Nephron progenitor cell (in vitro differentiated cells): ENCODE measurements at places on chromosomes 4 and X.

DNA sequence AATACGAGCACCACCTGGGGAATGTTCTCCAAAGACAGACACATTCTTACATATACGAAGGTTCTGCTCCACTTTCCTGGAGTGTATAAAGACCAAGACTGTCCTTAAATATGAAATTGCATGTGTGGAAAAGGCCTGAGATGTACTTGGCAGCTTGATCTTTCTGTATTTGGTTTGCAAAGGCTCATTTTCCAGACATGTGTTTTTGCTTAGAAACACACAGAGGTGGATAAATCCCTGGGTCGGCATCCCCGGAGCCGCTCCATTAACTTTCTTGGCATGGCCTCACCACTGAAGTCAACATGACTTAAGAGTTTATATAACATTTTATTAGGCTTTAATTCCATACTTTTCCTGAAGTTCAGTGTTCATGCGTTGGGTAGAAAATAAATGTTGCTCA lies 239.4 kb downstream of the LDB2 start:
- no peak for DNase-seq

- no peak for DNase-seq
These were observed 179.6 kb upstream of the RBPJ start for GRCh38 chr4:26141051-26141721.

GRCh38 chrX:9447906-9448305 lies 17.0 kb upstream of the TBL1X start:
- DNase-seq = no peak

DNA sequence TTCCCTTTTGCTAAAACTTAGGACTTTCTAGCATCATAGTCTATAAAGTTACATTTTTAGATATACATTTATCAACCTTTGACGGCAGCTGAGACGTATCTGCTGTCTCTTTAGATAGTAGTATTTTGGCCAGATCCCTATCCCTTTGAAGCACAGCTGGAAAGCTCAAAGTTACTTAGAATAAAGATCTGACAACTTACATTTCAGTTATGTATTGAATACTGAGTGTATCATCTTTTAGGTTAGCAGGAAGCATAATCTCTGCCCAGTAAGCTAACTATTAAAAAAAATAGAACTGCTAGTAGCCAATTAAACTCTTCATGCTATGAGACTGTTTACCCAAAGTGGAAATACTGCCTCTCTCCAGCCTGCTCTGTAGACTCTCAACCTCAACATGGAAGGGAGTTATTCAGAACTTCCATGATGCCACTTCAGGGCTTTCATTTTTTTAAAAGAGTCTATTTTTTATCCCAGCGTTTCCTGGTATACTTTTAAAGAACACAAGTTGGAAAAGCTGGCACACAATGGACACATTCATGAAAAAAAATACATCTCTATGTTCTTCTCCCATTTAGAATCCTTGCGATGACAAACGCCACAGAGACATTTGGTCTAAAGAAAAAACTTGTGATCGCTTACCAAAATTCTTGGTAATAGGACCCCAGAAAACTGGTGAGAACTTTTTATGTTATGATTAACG lies 126.3 kb downstream of the PRSS12 start:
- no peak for DNase-seq

GRCh38 chr4:132266374-132266773 lies 882.7 kb upstream of the PCDH10 start:
- DNase-seq = no peak

GRCh38 chr4:38166768-38167167 lies 206.6 kb downstream of the PTTG2 start:
- DNase-seq = no peak

GRCh38 chr4:109303140-109303496 lies 660 bp upstream of the COL25A1 start:
- no peak for DNase-seq

DNA sequence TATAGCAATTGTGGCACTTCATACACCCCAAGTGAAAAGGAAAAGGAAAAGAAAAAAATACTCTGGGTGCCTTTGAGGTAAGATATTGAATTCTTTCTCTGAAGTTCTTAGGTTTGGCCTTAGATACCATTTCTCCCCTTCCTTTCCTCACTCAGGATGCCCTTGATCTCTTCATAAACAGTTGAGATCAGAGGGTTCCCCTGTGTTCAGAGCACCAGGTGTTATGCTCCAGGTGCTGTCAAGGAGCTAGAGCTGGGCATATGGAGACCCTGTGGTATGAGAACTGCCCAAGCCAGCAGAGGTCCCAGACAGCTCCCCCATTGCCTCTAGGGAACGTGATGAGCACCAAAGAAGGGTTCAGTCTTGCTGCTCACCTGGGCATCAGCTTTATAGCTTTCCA lies 17.1 kb upstream of the CD40LG start:
- DNase-seq = no peak

GRCh38 chr4:144647590-144647989 lies 1.6 kb downstream of the HHIP start:
- no peak for DNase-seq

GRCh38 chr4:107216379-107216778 lies 180.3 kb upstream of the DKK2 start:
- DNase-seq = no peak

GRCh38 chr4:158428242-158428641 lies 93.4 kb upstream of the RXFP1 start:
- DNase-seq = no peak

- no peak for DNase-seq
These were observed 142.6 kb downstream of the EGF start for GRCh38 chr4:110055158-110055768.

DNA sequence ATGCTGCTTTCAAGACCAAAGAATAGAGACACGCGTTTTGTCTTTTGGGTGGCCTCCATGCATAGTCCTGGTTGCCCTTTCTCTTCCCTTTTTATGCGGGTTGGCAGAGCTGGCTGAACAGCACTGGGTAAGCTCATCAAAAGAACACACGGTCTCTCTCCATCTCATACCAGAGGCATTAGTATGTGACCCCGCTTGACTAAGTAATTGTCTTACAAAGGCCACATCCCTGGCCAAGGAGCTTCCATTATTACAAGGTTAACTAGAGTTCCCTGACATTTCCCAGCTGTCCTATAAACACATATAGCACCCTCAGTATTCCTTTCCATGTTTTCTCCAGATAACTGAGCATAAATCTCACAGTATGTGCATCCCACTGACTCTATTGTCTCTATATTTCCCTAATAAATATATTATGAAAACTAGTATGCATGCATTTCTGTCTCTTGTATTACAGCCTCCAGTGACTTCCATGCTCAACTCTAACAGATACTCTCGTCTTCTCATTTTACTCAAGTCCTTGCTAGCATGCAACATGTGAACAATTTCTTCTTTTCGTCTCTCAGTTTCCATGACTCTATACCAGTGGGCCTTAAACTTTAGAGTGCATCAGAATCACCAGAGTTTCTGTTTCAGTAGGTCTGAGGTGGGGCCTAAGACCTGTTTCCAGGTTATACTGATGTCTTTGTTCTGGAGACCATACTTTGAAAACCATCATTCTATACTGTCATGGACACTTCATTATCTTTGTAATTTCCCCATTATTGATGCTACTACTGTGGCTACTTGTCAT lies 247.7 kb upstream of the ARSJ start:
- DNase-seq = no peak

- no peak for DNase-seq
These were observed 48.0 kb downstream of the SEC24D start for GRCh38 chr4:118787844-118788380.

- no peak for DNase-seq
These were observed 118.8 kb upstream of the PCDH18 start for GRCh38 chr4:137651128-137651527.

DNA sequence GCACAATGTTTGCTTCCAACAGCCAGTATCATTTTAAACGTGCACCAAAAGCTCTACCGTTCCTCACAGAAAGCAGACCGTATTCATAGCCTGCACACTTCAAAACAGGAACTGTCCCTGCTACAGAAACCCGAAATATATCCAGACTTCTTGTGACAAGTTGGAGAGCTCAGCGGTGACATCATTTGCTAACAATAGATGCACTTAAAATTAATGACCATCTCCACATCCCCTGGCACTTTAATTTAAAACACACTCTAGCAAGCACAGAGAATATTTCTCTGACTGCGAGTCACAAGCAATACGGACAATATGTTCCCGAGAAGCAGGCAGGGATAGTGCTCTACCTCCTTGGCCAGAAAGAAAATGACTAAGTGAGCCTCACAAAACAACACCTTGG lies 2.5 kb downstream of the NYX start:
- DNase-seq = no peak

DNA sequence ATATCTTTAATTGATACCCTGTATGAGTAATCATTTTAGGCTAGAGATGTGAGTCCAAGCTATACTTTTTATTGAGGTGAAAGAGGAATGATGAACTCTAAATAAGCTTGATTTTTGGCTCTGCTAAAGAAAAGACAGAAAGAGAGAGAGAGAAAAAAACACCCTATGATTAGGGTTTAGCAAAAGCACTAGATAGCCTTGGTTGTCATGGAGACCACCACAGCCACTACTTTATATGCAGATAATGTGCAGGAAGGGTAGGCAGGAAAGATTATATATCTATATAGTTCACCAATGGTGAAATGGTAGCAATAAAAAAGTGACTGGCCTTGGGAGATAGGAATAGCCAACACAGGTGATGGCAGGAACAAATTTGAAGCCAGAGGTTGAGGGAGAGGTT lies 69.9 kb upstream of the CAMK2D start:
- DNase-seq = no peak

- no peak for DNase-seq
These were observed 14.4 kb downstream of the STK26 start for GRCh38 chrX:132037479-132037993.

- no peak for DNase-seq
These were observed 51.3 kb downstream of the DTHD1 start for GRCh38 chr4:36332782-36333131.

DNA sequence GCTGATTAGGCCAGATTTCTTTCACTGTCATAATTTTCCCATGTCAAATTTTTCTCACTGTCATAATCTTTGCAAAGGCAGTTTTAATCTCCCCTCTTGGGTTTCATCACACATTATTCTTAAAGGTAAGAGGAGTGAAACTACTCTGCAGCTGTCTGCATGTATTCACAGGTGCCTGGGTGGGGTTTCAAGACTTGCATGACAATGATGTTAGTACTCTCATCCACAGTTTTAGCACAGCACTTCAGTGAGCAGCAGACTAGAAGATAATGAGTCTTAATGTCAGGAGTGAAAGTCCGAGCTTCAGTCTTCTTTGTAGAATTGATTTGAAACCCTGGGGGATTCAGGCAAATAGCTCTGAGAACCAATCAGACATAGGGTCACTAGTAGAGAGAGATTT lies 182.5 kb upstream of the GALNT7 start:
- no peak for DNase-seq

GRCh38 chrX:154809939-154810665 lies 4.8 kb upstream of the MPP1 start:
- no peak for DNase-seq

DNA sequence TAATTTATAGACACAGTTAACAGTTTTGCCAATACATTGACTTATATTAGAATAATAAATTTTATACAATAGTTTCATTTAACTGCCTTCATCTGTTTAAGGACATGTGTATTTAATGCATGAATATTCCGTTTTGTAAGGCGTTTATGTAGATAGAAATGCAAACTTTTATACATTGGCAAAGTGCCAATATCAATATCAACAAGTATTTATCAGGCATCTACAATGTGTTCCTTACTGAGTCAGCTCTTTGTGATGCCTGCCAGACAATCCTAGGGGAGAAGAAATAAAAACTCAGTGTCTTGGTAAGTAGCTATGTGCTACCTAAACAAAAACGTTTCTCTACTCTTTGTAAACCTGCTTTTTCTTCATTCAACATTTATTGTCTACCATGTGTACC lies 1142.2 kb downstream of the C4orf33 start:
- DNase-seq = no peak

DNA sequence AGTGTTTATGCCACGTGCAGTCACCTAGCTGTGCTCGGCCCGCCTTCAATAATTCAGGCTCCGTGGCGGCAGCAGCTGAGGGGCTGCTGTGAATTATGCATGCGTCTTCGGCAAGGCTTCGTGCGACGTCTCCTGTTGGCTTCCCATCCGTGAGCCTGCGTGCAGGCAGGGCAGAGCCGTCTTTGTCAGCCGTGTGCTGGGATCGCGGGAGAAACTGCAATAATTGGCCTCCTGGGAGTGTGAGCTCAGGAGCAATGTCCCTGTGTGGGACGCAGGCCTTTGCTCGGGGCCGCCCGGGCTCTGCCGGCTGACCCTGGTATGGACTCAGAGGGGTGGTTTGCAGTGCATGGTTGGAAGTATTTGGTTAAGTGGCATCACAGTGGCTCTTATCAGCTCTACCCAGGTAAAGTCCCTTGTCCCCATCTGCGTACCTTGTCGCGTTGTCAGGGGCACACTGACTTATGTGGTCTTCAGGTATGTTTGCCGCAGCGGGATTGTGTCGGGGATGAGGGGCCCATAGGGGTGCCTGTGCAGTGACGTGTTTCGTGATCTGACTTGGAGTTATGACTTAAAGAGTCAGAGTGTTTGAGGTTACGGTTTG lies 34.5 kb upstream of the HGFAC start:
- no peak for DNase-seq
